Cortex of kidney (tissue), 1 donor: ENCODE measurements at places on chromosomes 11 and 22.

GRCh38 chr11:131476266-131476665, 105.9 kb downstream of the NTM start:
- no peak for DNase-seq

- no peak for DNase-seq
These were observed 89.5 kb downstream of the CDKN1C start for GRCh38 chr11:2796091-2796490.

DNA sequence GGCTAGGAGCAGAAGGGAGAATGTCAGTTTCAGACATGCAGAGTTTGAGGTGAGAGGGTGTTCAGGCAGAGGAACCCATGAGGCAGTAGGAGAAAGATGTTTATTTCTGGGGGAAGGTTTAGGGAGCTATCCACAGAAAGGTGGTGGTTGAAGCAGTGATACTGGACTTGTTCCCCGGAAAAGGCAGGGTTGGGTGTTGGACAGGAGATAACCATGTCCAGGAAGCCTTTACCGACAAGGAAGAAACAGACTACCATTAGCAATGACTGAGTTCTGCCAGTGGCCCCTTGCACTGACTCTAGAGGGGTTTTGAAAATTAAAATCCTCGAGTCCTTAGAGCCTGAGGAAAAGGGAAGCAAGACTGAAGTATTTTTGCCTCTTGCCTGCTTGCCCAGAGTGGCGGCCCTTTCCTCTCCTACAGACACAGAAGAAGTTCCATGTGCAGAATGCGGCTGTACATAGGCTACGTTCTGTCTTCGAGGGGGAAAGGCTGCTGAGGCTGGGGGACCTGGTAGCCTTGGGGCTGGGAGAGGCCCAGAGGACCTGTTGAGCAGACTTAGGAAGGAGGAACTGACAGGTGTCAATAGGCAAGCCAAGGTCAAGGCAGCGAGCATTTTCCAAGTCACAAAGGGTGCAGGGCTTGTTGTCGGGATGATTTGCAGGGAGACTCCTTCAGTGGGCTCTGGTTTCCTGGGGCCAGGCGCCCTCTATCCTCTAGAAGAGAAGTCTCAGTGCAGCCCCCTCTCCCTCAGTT, 146.7 kb downstream of the LDLRAD3 start:
- no peak for DNase-seq

GRCh38 chr11:46471943-46472661, 80.5 kb upstream of the CHRM4 start:
- no peak for DNase-seq

- DNase-seq = no peak
These were observed 11.1 kb downstream of the EMSY start for GRCh38 chr11:76455931-76456330.
